ENCODE measurements at places on chromosomes 6 and 20.
A peak's percentile ranks its signal among the peaks of the same experiment; 100 is the strongest.

- peaks cover 6% of the 10 kb centered on the region for H3K27me3 ChIP-seq
- peaks cover 8% of the 10 kb centered on the region for H3K36me3 ChIP-seq
- peaks cover 13% of the 10 kb centered on the region for H3K4me1 ChIP-seq
- peak; percentile 70 for DNase-seq
Measured at GRCh38 chr6:31791324-31792089, 4.0 kb downstream of the VARS1 start.

DNA sequence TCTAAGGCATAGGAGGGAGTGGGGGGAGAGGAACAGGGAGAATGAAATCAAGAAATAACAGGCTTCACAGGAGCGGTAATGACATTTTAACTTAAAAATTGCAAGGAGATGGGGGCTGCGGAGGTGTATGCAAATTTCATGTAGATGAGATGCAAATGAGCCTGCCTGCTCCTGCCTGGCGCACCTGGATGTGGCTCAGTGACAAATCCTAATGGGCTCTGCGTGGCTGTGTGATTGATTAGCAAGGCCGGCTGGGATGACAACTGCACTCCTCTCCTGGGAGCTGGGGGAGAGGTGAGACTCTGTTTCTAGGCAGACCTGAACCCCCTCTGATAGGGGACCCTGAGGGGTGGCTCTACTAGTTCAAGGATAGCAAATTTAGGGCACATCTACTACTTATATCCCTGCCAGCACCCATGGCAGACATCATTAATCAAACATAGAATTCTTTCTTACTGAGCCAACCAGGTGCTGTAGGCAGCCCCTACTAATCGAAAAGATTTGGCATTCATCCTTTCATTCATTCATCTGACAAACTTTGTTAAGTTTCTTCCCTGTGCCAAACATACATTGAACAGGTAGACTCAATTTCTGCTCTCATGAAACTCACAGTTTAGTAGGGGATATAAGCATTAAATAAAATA is 38.4 kb upstream of the TGM2 start:
- DNase-seq: no peak
- H3K27me3 ChIP-seq: peaks cover 3% of the 10 kb centered on the region
- no peak overlapping the region for H3K27ac ChIP-seq
- H3K36me3 ChIP-seq: no peaks in the 10 kb centered on the region
- no peak overlapping the region for H3K4me3 ChIP-seq

- no peaks in the 10 kb centered on the region for H3K36me3 ChIP-seq
- peaks cover 1% of the 10 kb centered on the region for H3K27me3 ChIP-seq
- H3K4me3 ChIP-seq: no peak overlapping the region
- H3K27ac ChIP-seq: no peak overlapping the region
- peaks cover 27% of the 10 kb centered on the region for H3K4me1 ChIP-seq
Measured at GRCh38 chr6:139533573-139534471, 159.4 kb upstream of the CITED2 start.

- peak overlapping the region; percentile 48 for H3K27ac ChIP-seq
- no peak for DNase-seq
- peaks cover 4% of the 10 kb centered on the region for H3K36me3 ChIP-seq
Measured at GRCh38 chr6:31658158-31658688, 2.4 kb downstream of the C6orf47 start.

DNA sequence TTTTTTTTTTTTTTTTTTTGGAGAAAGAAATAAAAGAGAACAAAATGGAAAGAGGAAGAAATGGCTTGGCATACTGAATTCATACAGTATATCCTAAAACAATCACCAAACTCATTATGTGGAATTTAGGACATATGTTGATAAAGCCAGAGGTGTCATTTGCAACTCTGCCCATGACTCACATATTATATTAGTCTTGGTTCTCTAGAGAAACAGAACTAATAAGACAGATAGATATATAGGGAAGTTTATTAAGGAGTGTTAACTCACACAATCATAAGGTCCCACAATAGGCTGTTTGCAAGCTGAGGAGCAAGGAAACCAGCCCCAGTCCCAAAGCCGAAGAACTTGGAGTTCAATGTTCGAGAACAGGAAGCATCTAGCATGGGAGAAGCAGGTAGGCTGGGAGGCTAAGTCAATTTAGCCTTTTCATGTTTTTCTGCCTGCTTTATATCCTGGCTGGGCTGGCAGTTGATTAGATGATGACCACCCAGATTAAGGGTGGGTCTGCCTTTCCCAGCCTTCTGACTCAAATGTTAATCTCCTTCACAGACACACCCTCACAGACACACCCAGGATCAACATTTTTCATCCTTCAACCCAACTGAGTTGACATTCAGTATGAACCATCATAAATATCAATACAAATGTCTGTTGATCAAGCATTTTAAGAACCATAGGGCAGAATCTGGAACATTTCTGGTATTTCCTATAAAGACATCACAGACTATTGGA is 102.3 kb downstream of the UBE3D start:
- H3K36me3 ChIP-seq: no peaks in the 10 kb centered on the region
- H3K27me3 ChIP-seq: no peaks in the 10 kb centered on the region
- H3K27ac ChIP-seq: no peak overlapping the region
- peaks cover 12% of the 10 kb centered on the region for H3K4me1 ChIP-seq
- DNase-seq: no peak

- H3K4me3 ChIP-seq: no peak overlapping the region
- DNase-seq: no peak
- H3K36me3 ChIP-seq: peaks cover 8% of the 10 kb centered on the region
- H3K4me1 ChIP-seq: peaks cover 16% of the 10 kb centered on the region
Measured at GRCh38 chr6:125232466-125232865, 69.3 kb downstream of the HDDC2 start.

DNA sequence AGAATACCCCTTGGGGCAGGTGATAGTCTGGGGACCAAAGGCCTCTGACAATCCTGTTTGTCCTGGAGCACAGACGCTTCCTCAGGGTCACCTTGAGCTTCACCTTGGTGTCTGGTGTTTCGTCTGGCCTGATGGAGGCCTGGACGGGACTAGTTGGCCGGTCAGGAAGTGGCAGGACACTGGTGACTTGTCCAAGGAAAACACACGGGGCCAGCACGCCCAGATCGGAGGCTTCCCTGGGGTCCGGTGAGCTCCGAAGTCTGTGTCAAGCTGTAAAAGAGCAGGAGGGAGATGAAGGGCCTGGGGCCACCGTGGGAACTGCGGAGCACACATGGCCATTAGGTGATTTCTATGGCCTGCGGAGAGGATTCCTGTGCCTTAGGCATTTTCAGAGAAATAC is 67.9 kb downstream of the SMOC2 start:
- no peak for DNase-seq
- no peak overlapping the region for H3K27ac ChIP-seq
- H3K4me1 ChIP-seq: no peaks in the 10 kb centered on the region
- H3K36me3 ChIP-seq: peaks cover 3% of the 10 kb centered on the region

- peaks cover 8% of the 10 kb centered on the region for H3K27me3 ChIP-seq
- H3K27ac ChIP-seq: no peak overlapping the region
- no peaks in the 10 kb centered on the region for H3K36me3 ChIP-seq
- H3K4me1 ChIP-seq: peaks cover 3% of the 10 kb centered on the region
- H3K4me3 ChIP-seq: peak overlapping the region; percentile 79
Measured at GRCh38 chr20:63651942-63652191, 1.4 kb downstream of the STMN3 start.

DNA sequence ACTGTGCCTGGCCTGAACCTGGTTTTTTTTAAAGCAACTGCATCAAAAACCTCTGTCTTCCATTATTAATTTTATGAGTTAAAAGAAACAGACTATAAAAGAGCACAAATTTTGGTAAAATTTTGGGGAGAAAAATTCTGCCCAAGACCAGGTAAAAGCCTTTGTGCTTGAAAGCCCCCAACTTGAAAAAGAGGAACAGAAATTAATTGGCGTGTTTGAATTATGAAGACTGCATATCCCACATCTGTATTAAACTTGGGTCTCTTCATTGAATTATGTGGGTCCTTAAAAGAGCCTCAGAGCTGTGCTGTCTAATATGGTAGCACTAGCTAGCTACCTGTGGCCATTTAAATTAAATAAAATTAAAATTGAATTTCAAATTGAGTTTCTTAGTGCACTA is 41.2 kb downstream of the COL11A2 start:
- H3K36me3 ChIP-seq: peaks cover 4% of the 10 kb centered on the region
- DNase-seq: no peak
- H3K4me3 ChIP-seq: no peak overlapping the region
- peaks cover 1% of the 10 kb centered on the region for H3K27me3 ChIP-seq

DNA sequence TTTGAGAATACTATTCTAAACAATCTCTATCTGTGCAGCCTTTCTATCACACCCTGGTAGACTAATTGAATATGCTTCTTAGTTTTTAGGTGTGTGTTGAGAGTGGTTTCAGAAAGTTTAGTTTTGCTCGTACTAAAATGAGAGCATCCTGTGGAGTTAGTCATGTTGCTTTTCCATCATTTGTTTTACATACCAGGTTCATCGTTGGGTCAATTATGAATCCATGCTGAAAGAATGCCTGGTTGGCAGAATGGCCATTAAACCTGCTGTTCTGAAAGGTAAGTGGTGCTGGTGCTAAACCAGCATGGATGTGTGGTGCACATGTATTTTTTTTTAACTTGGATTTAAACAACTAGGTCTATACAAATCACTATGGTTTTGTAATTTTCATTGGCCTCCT is 49.3 kb downstream of the CYB5R4 start:
- no peaks in the 10 kb centered on the region for H3K36me3 ChIP-seq
- H3K4me1 ChIP-seq: peaks cover 14% of the 10 kb centered on the region
- H3K27me3 ChIP-seq: no peaks in the 10 kb centered on the region
- H3K27ac ChIP-seq: no peak overlapping the region
- DNase-seq: no peak

- H3K4me3 ChIP-seq: no peak overlapping the region
- H3K27ac ChIP-seq: no peak overlapping the region
- no peaks in the 10 kb centered on the region for H3K36me3 ChIP-seq
- no peak for DNase-seq
Measured at GRCh38 chr20:58970146-58970545, 10.9 kb upstream of the NELFCD start.

DNA sequence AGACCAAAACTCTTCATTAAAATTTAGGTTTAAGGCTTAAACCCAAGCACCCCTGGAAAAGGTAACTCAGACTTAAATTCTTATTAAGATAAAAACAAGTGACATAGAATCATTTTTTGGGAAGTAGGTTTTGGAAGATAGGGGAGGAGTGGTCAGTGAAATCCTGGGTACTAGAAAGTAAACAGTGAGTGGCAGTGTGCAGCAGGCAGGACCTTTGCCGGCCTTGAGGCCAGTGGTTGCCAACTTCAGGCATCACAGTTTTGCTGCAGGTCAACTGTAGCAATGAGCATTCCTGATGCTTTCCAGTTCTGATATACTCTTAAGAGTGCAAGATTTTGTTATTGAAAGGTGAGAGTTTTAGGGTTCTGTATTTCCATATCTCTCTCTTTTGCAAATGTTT is 69.3 kb upstream of the SUPT3H start:
- H3K27ac ChIP-seq: no peak overlapping the region
- H3K4me1 ChIP-seq: peaks cover 51% of the 10 kb centered on the region
- no peaks in the 10 kb centered on the region for H3K36me3 ChIP-seq
- no peak overlapping the region for H3K4me3 ChIP-seq
- DNase-seq: no peak

DNA sequence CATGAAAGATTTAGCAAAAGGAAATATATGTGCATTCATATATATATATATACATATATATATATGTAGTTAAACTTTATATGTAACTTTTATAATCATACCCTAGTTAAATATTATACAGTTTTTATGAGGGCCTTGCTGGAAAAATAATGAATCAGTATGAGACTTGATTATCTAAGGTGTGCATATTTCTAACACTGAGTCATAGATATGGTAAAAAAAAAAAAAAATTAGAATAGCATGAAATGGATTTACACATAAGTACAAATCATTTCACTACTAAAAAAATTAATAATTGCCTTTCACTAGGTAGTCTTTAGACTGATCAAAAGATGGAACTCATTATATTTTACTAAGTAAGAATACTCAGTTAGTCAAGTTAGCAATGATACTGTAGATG is 51.3 kb upstream of the DST start:
- H3K4me1 ChIP-seq: peaks cover 13% of the 10 kb centered on the region
- DNase-seq: no peak
- H3K4me3 ChIP-seq: no peak overlapping the region
- H3K36me3 ChIP-seq: peaks cover 25% of the 10 kb centered on the region
- no peak overlapping the region for H3K27ac ChIP-seq
- peaks cover 4% of the 10 kb centered on the region for H3K27me3 ChIP-seq

- peak overlapping the region; percentile 62 for H3K4me3 ChIP-seq
- DNase-seq: no peak
- H3K4me1 ChIP-seq: no peaks in the 10 kb centered on the region
- peaks cover 18% of the 10 kb centered on the region for H3K36me3 ChIP-seq
Measured at GRCh38 chr20:13299401-13299800, 78.3 kb downstream of the ISM1 start.

DNA sequence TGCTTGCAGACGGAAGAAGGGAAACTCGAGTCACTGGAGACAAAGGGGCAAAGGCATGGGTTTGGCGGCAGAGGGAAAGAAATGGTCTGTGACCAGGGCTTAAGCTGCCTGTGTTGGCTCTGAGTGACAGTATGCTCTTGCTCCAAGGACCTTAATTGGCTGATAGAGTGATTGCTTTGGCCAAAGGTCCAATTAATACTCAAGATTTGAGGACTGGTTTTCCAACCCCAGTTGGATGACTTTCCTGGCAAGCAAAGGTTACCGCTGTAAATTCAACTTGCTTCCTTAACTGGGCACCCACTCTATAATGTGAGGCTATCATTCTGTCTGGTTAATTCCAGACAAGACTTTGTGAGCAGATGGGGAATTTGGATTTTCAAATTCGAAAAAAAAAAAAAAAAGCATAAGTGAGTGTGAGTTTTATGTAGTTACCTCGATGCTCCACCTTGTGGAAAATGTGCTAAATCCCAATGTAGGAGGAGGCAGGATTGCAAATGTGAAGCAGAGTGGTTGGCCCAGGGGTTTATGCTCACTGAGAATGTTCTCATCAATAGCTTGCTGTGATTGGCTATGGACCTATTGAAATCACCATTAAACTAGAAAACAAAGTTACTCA is 150.7 kb upstream of the GMDS start:
- no peak overlapping the region for H3K4me3 ChIP-seq
- no peaks in the 10 kb centered on the region for H3K27me3 ChIP-seq
- H3K36me3 ChIP-seq: peaks cover 9% of the 10 kb centered on the region
- no peak overlapping the region for H3K27ac ChIP-seq
- no peak for DNase-seq

DNA sequence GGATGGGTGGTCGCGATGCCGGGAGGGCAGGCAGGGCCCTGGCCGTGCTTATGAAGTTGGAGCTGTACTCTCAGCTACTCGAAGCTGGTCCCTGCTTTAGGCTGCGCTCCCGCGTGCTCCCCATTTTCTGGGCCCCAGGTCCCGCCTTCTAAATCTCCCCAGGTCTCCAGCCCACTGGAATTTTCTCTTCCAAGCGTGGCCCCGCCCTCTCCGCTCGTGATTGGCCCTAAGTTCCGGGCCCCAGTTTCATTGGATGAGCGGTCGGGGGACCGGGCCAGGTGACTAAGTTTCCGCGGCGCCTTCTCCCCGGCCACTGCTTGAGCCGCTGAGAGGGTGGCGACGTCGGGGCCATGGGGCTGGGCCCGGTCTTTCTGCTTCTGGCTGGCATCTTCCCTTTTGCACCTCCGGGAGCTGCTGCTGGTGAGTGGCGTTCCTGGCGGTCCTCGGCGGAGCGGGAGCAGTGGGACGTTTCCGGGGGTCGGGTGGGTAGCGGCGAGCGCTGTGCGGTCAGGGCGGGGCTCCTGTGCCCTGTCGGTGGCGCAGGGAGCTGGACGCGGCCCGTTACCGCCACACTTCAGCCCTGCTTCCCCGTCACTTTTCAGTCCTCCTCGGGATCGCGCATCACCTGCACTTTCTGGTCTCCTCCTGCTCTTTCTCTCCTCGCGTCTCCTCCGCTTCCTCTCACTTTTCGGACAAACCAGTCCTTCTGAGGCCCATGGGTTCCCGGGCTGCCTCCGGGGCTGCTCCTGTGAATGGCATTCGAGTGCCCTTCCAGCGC is at the start of gene MICA:
MICA (plus strand) TSS at position 313 of the 778 bp plus-strand sequence; CDS start at position 351, 38 bp downstream.
- peak; percentile 78 for DNase-seq
- H3K27ac ChIP-seq: peak within 1 kb of the TSS; percentile 77
- peaks cover 9% of the 10 kb centered on the region for H3K36me3 ChIP-seq
- peaks cover 10% of the 10 kb centered on the region for H3K27me3 ChIP-seq
- peak within 1 kb of the TSS; percentile 98 for H3K4me3 ChIP-seq
